ENCODE measurements at places on chromosomes 16 and 17.

DNA sequence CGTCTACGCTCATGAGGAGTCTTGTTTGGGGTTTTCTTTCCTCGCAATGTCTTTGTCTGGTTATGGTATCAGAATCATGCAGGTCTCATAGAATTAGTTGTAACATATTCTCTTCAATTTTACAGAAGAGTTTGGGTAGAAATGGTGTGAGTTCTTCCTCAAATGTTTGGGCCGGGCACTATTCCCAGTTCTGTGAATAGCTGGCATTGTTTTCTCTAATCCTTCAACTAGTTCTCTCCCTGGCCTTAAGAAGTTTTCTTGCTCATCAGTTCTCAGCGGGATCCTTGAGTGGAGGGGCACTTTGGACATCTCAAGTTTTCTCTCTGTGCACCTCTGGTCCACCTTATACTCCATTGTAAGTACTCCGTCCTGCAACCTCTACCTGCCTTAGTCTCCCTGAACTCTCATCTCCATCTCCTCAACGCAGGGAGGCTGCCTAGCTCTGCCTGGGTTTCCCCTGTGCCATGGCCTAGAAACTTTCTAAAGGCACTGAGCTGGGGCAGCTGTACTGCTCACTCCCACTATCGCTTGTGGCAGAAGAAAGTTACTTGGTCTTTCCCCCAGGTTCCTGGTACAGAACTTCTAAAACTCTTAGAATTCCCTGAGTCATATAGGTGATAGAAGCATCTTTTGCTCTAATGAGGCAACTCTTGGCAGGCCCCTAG is 16.9 kb downstream of the NSMCE1 start:
- DNase-seq, result no peak

- no peak for DNase-seq
Measured at GRCh38 chr16:51576498-51577195, 425.6 kb upstream of the SALL1 start.

DNA sequence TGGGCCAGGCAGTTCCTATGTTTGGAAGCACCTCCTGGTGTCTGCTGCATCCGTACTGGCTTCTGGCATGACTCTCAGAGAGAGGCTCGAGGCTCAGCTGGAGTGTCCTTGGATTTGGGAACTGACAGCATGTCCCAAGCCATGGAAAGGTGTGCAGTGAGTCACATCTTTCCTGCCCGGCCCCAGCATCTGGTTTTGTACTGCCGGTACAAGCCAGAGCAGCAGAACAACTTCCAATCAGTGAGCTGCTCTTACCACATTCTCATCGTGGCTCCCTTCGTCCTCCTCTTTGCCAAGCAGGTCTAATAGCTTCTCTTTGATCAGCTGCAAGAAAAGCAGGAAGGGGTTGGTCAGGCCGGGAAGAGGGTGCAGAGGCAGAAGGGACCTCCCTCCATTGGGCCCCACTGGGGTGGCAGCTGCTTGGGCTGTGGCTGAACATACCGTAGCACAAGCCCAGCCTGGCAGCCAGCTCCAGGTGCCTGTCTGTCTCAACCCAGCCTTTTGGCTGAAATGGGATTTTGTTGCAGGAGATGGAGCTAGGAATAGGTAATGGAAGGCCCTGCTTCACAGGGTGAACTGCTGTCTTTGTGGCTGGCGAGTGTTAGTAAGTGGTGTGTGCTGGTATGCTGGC is 24.2 kb downstream of the SPACA3 start:
- DNase-seq, result no peak

GRCh38 chr17:83081684-83082201 is 2.3 kb downstream of the METRNL start:
- no peak for DNase-seq

DNA sequence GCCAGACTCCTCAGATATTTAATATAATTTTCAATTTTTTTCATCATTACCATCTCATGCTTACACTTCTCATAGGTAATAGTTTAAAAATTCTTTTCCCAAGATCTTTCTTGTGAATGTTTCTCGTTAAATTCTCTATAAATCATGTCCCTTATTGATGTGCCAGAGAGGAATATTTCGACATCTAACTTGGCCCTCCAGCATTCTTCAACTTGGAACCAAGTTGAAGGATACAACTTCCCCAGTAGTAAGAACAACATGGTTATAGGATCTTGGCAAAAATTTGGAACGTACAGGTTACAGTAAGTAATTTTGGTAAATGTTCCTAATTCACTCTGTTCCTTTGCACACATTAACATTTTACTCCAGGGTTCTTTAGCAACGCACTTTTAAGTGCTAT is 731.8 kb downstream of the CDH11 start:
- DNase-seq, result no peak

- DNase-seq, result no peak
Measured at GRCh38 chr16:56525236-56525635, 5.4 kb upstream of the BBS2 start.
